Fibroblast of skin of left biceps (primary cell): ENCODE measurements at places on chromosomes 12 and 14.
A peak's percentile ranks its signal among the peaks of the same experiment; 100 is the strongest.

- peak; percentile 16 for DNase-seq
These were observed 107.0 kb downstream of the ADAMTS20 start for GRCh38 chr12:43444940-43445564.

DNA sequence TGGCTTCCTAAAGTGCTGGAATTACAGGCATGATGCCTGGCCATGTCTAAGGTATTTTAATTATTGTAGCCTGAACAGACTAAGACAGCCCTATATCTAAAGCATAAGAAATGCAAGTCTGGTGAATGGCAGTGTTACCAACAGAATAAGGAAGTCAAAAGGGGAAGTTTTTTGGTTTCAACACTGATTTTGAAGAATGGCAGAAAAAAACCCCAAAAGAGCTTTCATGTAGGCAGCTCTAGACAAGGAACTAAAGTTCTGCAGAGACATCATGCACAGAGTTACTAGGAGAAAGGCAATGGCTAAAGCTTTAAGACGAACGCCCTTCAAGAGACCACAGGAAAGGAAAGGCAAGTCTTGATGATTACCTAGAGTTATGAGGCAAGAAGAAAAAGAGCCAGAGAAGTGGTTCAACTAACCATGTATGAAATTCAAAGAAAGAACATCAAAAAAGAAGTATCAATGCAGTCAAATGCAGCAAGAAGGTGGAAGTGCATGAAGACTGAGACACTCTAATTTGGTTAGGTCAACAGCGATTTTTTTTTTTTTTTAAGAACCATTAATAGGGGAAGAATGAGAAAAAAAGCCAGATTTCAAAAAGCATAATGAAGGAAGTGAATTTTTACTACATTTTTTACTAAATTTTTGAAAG lies 50.8 kb downstream of the RPS6KA5 start:
- no peak for DNase-seq

GRCh38 chr14:34742270-34743115 lies 28.1 kb upstream of the CFL2 start:
- no peak for DNase-seq

DNA sequence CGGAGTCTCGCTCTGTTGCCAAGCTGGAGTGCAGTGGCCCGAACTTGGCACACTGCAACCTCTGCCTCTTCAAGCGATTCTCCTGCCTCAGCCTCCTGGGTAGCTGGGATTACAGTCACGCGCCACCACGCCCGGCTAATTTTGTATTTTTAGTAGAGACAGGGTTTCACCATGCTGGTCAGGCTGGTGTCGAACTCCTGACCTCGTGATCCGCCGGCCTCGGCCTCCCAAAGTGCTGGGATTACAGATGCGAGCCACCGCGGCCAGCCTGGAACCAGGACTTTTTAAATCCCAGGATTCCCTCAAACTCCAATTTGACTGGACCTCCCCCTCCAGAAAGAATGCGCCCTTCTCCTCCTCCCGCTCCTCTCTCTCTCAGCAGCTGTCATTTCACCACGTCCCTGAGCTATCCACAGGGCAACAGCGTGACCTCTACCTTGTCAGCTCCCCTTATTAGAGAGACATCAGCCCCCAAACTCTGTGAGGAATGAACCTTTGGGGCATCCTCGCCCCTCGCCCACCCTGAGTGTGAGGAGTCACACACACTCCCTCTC lies 2.0 kb downstream of the ESYT1 start:
- DNase-seq = no peak

- DNase-seq = no peak
These were observed 70.2 kb upstream of the BCL11B start for GRCh38 chr14:99342204-99342603.

DNA sequence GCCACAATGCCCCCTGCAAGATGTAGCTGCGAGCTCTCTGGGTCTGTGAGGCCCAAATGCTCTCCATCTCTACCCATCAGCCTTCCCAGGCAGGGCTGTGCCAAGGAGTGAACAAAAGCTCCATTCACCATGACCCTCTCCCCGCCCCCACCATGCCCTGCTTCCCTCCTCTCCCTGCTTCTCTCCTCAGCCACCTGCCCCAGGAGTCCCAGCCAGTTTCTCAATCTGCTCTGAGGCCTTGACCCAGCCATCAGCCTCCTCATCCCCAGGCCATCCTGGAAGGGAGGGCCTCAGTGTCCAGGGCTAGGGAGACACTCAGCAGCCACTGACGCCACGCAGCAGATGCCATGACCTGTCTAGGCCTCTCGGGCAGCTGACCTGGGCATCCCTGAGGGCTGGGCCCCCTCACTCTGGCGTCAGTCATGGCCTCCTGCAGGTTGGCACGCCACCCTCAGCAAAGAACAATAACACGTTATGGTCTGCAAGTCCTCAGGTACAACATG lies 8.5 kb upstream of the KRT5 start:
- DNase-seq = no peak

GRCh38 chr12:30896461-30896860 lies 30.1 kb upstream of the TSPAN11 start:
- no peak for DNase-seq

- no peak for DNase-seq
These were observed 334.4 kb downstream of the KCNH5 start for GRCh38 chr14:62710811-62711210.

GRCh38 chr12:127280393-127281275 lies 986.3 kb upstream of the TMEM132C start:
- DNase-seq = no peak

GRCh38 chr14:99597911-99598600 lies 6.0 kb downstream of the CCDC85C start:
- DNase-seq = no peak

GRCh38 chr14:23362200-23362599 lies 2.8 kb downstream of the EFS start:
- no peak for DNase-seq

DNA sequence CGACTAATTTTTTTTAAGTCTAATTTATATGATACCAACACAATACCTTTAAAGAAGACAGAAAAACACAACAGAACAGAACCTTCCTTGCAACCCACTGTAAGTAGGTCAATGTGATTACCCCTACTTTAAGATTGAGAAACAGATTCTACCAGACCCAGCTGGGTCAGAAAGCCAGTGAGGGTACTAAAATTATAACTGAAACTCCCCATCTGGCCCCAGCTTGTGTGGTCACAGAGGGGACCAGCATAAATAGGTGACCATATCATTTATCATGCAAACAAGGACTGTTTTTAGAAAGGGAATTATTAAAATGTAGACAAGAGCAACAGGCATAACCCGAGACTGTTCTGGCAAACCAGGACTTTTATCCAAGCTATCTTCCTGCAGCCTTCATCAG lies 30.1 kb upstream of the FRMD6 start:
- no peak for DNase-seq

DNA sequence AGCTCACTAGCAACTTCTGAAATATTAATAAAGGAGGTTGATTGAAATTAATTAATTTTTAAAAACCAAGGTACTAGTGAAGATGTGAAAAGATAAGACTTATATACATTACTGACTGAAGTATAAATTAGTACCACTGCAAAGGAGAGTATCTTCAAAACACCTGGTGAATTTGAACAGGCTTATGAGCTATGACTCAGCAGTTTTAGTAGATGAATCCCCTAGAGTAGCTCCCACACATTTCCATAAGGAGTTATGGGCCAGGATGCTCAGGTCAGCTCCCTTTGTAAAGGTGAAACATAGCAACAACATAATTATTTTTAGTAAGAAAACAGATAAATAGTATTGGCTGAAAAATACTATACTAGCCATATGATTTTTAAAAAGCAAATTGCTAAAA lies 218.6 kb downstream of the SYT1 start:
- no peak for DNase-seq

DNA sequence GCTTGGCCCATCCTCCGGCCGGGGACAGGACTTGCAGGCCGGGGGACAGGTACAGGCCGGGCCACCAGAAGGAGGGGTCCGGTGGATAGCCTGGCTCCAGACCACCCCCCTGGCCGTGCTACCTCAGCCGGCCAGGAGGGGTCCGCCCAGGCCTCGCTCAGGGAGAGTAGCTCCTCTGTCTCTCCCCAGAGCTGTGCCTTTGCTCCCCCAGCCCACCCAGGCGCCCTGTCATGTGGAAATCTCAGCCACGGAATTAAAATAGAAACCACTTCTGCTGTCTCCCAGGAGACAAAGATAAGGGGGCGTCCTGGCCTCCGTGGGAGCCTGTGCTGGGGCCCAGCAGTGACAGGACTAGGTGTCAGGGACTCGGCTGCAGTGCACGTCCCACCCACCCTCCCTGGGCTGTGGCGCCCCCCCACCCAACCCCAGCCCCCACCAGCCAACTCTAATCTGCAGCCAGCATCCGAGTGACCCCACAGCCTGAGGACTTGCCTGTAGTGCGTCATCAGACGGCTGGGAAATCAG lies 3.3 kb upstream of the CRIP2 start:
- DNase-seq = no peak

DNA sequence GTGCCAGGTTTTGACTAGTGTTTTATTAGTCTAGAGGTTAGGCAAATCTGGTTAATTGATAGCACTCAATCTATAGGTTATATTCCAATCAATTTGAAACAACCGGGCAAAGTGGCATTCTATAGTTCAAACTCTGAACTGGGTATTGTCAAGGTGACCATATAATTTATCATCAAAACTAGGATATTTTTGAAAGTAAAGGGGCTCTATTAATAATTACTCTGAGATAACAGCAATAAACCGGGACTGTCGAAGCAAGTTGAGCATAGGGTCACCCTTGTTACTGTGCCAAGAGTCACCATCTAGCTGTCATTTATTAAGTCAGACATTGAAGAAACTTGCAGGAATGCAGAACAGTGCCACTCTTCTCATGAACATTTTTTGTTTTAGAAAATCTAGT lies 321.2 kb downstream of the RAD51B start:
- DNase-seq = no peak

DNA sequence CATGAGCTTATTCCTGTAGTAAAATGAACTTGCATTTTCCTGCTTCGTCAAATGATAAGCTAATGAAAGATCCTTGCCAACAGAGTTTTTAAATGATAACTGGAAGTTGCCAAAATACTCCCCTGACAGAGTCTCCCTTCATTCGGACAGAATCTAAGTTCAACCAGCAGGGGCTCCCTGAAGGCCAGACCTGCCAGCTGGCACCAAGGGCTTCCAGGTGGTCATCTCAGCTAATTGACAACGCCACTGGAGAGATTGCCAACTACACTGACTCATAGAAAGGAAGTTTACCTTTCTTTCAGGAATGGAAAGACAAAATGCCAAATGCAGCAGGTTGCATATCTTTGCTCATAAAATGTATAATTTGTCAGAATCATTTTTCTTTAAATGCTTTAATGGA lies 462.8 kb downstream of the GXYLT1 start:
- no peak for DNase-seq

DNA sequence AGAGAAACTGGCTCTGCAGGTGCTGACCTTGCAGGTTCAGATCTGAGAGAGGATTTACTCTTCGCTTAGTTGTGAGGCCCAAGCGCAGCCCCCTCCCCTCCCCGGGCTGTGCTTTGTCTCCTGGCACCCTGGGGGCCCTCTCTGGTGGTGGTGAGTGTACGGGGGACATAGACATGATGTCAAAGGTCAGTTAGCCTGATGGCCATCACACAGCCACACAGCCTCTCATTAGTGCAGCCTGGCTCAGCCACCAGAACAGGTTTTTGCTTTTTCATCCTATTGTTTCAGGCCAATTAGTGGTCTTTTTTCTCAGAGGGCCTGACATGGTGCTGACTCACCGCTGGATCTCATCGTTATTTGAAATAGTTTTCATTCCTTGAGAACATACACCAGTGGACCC lies 437.9 kb downstream of the AACS start:
- no peak for DNase-seq

- no peak for DNase-seq
These were observed 12.0 kb downstream of the KRT5 start for GRCh38 chr12:52508211-52508610.

- DNase-seq = no peak
These were observed 90.1 kb downstream of the NCOR2 start for GRCh38 chr12:124477107-124477915.

DNA sequence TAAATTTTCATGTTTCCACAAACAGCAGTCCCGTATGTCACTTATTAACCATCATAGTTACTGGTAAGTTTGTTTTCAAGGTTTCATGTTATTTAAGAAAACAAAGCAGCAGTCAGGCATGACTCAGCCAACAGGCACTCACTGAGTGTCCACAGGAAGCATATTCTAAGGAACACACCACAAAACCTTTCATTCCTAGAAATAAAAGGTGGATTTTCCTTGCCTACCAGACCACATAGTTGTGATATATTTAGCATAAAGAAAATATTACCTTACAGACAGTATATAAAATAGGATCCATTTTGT lies 143.3 kb upstream of the AVPR1A start:
- peak; percentile 13 for DNase-seq

DNA sequence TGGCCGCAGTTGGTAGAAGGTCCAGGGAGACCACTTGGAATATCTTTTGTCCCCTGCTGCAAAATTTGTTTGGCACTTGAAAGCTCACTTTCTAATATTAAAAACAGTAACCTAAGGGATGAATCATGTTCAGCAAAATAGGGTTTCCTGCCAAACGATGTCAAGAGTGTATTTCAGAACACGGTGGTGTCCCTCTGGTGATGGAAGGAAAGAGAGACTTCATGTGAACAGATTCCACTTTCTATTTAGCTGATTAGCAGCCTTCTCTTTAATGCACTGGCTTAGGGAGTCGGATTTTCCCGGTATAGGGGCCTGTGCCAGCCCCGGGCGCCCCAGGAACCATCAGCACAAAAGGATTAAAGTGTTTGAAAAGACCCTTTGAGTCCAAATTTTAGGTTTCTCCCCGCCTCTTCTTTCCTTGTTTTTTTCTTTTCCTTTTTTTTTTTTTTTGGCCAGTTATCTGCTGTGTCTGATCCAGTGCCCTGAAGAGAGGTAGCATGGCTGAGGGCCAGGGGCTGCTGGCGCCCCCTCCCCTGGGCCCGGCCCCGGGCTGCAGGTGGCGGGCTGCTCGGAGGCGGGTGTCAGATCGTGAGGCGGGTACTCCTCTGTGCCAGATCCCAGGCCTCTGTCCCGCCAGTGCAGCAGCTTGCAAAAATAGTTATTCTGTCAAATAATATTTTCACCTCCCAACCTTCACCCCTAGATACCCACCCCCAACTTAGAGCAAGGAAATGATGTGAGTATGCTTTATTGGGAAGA lies 88.3 kb downstream of the TESC start:
- no peak for DNase-seq
